Cortex of kidney (tissue), 1 donor: ENCODE measurements at places on chromosomes 13 and 19.

DNA sequence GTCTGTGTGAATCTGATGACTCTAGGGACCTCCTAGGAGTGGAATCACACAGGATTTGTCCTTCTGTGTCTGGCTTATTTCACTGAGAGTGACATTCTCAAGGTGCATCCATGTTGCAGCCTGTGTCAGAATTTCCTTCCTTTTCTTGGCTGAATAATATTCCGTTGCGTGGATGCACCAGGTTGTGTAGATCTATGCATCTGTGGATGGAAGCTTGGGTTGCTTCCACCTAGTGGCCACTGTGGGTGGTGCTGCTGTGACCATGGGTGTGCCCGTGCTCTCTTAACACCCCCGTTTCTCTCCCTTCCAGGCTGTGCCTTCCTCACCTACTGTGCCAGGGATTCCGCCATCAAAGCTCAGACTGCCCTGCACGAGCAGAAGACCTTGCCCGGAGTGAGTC lies 26.2 kb downstream of the CELF5 start:
- DNase-seq, result no peak

DNA sequence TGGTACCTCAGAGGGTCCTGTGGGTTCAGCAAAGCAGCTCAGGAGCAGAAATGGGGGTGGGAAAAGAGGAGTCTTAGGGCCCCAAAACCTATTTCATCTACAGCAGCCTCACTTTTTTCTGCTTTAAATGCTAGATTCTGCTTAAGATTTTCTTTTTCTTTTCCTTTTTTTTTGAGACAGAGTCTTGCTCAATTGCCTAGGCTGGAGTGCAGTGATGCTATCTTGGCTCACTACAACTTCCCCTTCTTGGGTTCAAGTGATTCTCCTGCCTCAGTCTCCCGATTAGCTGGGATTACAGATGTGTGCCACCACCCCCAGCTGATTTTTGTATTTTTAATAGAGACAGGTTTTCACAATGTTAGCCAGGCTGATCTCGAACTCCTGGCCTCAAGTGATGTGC lies 30.7 kb upstream of the WDFY2 start:
- no peak for DNase-seq

DNA sequence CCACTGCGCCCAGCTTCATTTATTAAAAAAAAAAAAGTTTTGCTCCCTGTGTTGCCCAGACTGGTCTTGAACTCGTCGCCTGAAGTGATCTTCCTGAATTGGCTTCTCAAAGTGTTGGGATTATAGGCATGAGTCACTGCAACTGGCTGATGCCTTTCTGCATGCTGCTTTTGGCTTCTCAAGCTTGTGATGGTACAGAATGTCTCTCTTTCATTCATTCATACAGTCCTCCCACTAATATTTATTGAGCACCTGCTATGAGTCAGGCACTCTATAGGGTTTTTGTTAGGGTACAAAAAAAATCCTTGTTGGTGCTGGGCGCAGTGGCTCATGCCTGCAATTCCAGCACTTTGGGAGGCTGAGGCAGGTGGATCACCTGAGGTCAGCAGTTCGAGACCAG lies 9.0 kb downstream of the TSPAN16 start:
- no peak for DNase-seq

- DNase-seq, result no peak
These were observed 22.1 kb downstream of the ZNF787 start for GRCh38 chr19:56098731-56099568.

GRCh38 chr19:15249972-15250639 lies 17.9 kb upstream of the EPHX3 start:
- DNase-seq, result no peak

DNA sequence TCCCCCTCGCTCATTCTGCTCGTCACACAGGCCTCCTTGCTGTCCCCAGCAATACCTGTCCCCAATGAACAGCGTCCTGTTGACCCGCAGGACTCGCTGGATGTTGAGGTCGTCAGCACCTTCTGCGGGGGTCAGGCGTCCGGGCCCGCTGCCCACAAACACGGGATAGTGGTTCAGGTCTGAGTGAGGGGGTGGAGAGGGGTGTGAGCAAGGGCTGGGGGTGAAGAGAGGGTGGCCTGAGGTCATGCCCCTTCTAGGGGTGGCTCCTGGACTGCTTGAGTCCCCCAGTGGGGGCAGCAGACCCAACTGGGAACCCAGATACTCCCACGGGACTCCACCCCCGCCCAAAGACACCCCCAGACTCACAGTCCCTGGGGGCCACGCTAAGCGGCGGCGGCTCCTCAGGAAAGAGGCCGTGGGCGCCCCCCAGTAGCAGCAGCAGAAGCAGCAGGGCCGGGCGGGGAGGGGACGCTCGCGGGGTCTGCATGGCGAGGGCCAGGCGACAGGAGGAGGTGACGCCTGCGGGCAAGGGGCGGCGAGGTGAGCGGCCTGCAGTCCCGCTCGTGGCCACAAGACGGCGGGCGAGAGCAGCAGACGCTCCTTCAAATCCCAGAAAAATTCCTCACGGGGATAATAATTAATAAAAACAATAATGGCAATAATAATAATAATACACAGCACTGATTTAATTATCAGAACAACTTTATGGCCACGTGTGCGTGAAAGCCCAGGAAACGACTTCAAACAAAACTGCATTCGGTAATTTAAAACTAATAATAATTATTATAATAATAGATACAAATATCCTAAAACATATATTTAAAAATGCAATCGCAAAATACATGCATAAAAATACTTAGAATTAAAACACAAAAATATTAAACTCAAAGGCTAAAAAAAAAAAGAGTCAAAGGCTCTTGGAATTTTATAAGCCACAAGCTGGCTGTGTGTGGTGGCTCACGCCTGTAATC lies 1.2 kb downstream of the SEMA6B start:
- no peak for DNase-seq

DNA sequence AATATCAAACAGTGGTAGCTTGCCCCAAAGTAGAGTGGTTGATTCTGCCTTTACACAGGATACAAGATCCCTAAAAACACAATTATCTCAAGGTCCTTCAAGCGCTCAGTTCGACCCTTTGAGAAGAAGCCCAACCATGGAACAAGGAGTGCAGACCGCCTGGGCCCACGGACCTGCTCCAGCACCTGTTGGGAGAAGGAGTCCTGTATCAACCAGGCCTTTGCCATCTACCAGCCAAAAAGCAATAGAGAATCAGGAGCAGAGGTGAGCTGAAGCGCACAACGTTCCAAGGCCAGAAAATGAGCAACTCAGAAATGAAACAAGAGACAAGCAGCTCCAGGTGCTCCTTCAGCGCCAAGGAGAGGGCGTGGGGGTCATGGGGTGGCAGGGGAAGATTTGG lies 6.3 kb upstream of the LILRB3 start:
- no peak for DNase-seq

DNA sequence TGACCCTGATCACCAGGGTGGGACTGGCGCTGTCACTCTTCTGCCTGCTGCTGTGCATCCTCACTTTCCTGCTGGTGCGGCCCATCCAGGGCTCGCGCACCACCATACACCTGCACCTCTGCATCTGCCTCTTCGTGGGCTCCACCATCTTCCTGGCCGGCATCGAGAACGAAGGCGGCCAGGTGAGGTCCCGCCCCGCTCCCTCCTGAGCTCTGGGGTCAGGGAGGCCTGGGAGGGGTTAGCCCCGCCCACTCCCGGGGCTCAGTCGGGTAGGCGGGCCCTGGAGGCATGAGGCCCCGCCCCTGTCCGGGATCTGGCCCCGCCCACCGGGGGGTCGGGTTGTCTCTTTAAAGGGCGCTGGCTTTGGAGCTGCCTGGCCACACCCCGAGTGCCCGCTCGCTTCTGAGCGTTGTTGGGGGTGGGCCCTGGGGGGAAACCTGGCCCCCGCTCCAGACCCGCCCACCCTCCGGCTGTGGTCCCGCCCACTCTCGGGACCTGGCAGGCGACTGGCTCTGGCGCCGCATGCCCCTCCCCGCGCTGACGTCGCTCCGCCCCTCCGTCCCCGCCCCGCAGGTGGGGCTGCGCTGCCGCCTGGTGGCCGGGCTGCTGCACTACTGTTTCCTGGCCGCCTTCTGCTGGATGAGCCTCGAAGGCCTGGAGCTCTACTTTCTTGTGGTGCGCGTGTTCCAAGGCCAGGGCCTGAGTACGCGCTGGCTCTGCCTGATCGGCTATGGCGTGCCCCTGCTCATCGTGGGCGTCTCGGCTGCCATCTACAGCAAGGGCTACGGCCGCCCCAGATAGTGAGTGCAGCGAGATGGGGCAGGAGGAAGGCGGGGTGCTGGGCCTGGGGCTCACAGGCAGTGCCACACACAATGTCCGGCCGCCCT lies 13.1 kb downstream of the DDX39A start:
- DNase-seq, result no peak

DNA sequence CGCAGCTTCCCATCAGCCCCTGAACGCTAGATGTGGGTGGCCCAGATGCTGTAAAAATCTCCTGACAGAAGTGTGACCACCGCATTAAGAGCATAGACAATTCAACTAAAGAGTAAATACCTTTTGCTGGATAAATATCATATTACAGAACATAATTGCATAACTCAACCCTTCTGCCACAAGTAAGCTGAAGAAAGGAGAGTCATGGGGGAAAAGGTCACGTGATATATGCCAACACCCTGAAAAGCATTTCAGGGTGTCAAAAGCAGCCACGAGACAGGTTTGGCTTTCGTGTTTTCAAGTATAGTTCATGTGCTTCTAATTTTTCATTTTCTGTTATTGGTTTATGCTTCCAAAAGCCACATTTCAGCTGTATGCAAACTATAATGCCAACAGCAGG lies 71.3 kb downstream of the LHFPL6 start:
- DNase-seq, result no peak

DNA sequence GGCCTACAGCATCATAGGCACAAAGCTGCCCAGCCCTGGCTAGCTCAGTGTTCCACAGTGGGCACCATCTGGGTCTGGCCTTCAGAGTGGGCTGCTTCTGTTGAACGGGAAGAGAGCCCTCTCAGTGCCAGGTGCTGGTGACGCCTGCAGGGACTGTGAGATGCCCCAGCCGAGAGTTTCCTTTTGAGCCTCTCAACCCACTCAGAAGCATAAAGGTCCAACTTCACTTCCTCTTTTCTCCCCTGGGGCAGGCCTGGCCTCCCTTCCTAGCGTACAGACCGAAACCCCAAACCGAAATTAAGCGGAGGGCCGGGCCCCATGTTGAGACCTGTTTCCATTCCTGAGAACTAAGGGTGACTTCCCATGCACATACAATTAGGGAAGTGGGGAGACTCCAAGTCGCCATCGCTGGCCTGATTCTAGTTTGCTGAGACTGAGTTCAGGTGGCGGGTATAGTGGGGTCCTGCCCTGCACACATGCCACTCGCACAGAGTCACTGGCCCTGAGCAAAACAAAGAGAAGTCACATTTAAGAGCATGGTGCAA lies 6.9 kb downstream of the RAB8A start:
- no peak for DNase-seq

DNA sequence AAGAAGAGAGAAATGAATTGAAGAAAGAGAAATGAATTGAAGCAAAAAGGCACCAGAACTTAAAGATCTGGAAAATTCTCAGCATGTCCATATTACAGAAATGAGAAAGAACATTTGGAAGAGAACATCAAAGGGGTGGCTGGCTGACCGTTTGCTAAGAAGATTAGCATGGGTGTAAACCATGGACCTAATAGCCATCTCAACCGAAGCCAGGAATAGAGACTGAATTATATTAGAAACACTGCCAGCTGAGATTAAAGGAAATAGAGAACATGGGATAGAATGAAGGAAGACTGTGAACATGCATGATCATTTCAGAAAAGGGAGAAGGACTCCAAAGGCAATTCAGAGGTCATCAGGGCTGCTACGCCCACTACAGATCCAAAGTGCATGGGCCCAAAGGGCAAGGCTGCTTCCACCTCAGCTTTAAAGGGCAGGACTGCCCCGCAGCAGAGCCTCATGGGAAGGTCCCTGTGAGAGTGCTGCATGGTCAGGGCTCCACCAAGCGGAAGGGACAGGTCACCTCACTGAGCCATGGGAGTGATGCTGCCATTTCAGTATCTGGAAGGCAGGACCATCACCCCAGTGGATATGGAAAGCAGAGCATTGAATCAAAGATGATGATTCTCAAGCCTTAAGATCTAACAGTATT lies 23.1 kb downstream of the FNDC3A start:
- no peak for DNase-seq

GRCh38 chr13:29754473-29754806 lies 96.0 kb downstream of the UBL3 start:
- no peak for DNase-seq

GRCh38 chr19:53844849-53845246 lies 20.7 kb upstream of the NLRP12 start:
- DNase-seq, result no peak

DNA sequence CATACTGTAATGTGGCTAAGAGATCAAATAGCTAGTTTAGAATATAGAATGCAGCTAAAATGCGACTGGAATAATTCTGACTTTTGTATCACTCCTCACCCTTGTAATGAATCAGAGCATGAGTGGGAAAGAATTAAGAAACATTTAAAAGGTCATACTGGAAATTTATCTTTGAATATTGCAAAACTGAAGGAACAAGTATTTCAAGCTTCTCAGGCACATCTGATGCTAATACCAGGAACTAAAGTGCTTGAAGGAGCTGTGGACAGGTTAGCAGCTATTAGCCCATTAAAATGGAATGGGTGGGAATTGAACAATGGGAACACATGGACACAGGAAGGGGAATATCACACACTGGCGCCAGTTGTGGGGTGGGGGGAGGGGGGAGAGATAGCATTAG lies 144.2 kb upstream of the ZNF91 start:
- DNase-seq, result no peak

- DNase-seq, result no peak
These were observed 5.9 kb downstream of the CEACAM19 start for GRCh38 chr19:44677019-44677811.

DNA sequence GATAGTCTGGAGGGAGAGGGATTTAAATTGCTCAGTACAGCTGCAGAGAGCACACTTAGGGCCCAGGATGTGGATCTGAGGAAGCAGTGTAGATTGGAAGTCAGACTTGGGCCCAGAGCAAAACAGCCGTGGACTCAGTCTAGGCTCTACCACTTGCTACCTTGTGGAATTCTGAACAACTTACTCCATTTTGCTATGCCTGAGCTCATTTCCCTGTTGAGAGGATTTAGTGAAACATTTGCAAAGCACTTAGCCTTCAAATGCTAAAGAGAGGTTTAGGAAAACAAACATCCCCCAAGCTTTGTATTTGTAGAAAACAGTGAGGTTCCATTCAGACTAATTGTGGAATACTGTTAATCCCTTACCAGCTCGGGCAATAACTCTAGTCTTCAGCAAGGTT lies 453.4 kb upstream of the ZNF507 start:
- DNase-seq, result no peak

GRCh38 chr13:80873589-80873988 lies 532.7 kb upstream of the SPRY2 start:
- no peak for DNase-seq

- no peak for DNase-seq
These were observed 4.2 kb upstream of the PRODH2 start for GRCh38 chr19:35816846-35817245.

GRCh38 chr13:114101358-114102130 lies 30.9 kb downstream of the RASA3 start:
- no peak for DNase-seq
